ENCODE measurements at places on chromosomes 1 and 21.

DNA sequence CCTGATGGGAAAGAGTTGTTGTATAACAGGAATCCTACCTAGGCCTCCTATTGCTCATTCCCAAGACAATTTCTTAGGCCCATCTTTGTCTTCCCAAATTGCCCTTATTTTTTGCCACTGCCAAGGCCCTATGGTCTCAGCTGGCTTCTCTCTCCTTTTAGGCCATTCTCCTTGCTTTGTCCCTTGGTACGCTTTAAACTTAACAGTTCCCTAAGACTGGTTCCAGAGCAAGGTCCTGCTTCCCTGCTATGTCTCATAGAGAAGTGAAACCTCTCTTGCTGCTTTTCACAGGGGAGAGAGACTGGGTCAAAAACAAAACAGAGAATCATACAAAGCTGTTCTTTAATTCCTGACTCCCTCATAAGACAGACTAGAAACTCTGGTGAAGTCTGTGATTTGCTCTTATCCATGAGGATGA is 77.1 kb downstream of the XCL2 start:
- no peak for DNase-seq
- peaks cover 11% of the 10 kb centered on the region for H3K36me3 ChIP-seq
- H3K27ac ChIP-seq: peak overlapping the region; percentile 80
- no peaks in the 10 kb centered on the region for H3K27me3 ChIP-seq

GRCh38 chr1:47663286-47663685 is 225.4 kb downstream of the FOXD2 start:
- no peak for DNase-seq
- no peaks in the 10 kb centered on the region for H3K36me3 ChIP-seq
- no peak overlapping the region for H3K27ac ChIP-seq
- H3K4me1 ChIP-seq: no peaks in the 10 kb centered on the region

GRCh38 chr1:151511636-151512215 is 539 bp downstream of the CGN start:
- H3K36me3 ChIP-seq: no peaks in the 10 kb centered on the region
- H3K27ac ChIP-seq: peak overlapping the region; percentile 70
- H3K4me3 ChIP-seq: peak overlapping the region; percentile 95
- DNase-seq: peak; percentile 28

GRCh38 chr1:52633291-52633754 is 355 bp downstream of the SHISAL2A start:
- peak overlapping the region; percentile 99 for H3K27ac ChIP-seq
- no peaks in the 10 kb centered on the region for H3K36me3 ChIP-seq
- H3K4me1 ChIP-seq: peaks cover 36% of the 10 kb centered on the region
- H3K4me3 ChIP-seq: peak overlapping the region; percentile 90
- H3K27me3 ChIP-seq: no peaks in the 10 kb centered on the region

DNA sequence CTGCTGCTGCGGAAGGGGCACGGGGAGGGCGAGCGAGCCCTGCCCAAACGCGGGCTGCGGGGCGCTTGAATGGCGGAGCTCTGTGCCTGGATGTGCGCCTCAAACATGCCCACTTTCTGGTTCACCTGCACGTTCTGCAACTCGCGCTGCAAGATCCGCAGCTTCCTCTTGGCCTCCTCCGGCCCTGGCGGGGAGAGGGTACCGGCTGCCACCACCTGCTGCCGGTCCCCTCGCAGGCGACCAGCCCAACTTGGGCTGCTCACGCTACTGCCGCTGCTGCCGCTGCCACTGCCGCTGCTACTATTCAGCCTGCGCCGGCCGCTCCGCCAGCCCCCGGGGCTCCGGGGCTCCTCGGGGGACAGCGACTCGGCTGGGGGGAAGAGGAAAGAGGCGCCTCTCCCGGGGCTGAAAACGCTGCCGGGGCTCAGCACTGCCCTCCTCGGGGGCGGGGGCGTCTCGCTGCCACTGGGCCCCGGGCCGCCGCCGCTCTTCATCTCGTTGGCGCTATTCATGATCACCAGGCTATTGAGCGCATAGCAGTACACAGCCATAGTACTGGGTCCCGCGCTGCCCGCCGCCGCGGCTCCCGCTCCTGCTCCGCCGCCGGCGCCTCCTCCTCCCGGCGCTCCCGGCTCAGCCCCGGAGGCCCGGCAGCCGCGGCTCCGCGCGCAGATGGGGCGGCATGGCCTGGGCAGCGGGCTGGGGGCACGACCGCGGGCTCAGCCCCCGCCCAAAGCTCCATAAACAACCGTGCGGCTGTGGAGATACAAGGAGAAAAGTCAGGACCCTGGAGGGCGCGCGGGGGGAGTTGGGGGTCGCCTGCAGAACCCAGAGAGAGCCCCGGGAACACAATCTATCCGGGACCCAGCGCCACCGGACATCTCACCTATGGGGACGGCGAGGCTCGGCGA is 1.9 kb downstream of the ITPKB start:
- peak overlapping the region; percentile 99 for H3K4me3 ChIP-seq
- peaks cover 44% of the 10 kb centered on the region for H3K36me3 ChIP-seq
- H3K27me3 ChIP-seq: no peaks in the 10 kb centered on the region
- peak overlapping the region; percentile 85 for H3K27ac ChIP-seq
- peaks cover 65% of the 10 kb centered on the region for H3K4me1 ChIP-seq
- DNase-seq: peak; percentile 66

DNA sequence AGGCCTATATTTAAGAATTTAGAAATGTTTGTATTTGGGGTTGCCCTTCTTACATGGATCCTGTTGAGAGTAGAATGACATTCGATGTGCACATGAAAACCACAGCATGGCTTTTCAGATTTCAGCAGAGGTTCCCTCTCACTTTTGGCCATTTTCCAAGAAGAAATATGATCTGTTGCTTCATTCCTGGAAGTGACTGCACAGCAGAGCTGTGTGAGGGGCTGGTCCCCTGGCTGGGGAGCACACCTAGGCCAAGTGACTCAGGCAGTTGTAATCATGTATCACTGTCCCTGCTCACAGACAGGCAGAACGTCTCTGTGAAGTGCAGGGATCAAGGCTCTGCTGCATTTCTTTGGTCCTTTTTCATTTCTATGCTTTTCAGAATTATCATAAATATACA is 32.3 kb downstream of the AGT start:
- H3K27me3 ChIP-seq: no peaks in the 10 kb centered on the region
- H3K36me3 ChIP-seq: peaks cover 8% of the 10 kb centered on the region
- DNase-seq: no peak
- H3K4me3 ChIP-seq: no peak overlapping the region

- no peak for DNase-seq
- no peak overlapping the region for H3K27ac ChIP-seq
- no peaks in the 10 kb centered on the region for H3K27me3 ChIP-seq
- no peaks in the 10 kb centered on the region for H3K4me1 ChIP-seq
- H3K36me3 ChIP-seq: no peaks in the 10 kb centered on the region
Measured at GRCh38 chr1:61436016-61436415, 288.9 kb downstream of the TM2D1 start.

GRCh38 chr21:44957901-44958451 is 18.1 kb downstream of the SLX9 start:
- no peak overlapping the region for H3K4me3 ChIP-seq
- H3K36me3 ChIP-seq: no peaks in the 10 kb centered on the region
- no peaks in the 10 kb centered on the region for H3K27me3 ChIP-seq

GRCh38 chr1:7388488-7389185 is 382.5 kb upstream of the VAMP3 start:
- H3K4me1 ChIP-seq: no peaks in the 10 kb centered on the region
- no peaks in the 10 kb centered on the region for H3K36me3 ChIP-seq

GRCh38 chr1:226886122-226886901 is 15.9 kb downstream of the PSEN2 start:
- DNase-seq: no peak
- no peaks in the 10 kb centered on the region for H3K27me3 ChIP-seq
- peak overlapping the region; percentile 54 for H3K27ac ChIP-seq
- H3K4me3 ChIP-seq: peak overlapping the region; percentile 23
- no peaks in the 10 kb centered on the region for H3K36me3 ChIP-seq
